CD4-positive, alpha-beta T cell (primary cell): ENCODE measurements at places on chromosomes 2 and 18.

DNA sequence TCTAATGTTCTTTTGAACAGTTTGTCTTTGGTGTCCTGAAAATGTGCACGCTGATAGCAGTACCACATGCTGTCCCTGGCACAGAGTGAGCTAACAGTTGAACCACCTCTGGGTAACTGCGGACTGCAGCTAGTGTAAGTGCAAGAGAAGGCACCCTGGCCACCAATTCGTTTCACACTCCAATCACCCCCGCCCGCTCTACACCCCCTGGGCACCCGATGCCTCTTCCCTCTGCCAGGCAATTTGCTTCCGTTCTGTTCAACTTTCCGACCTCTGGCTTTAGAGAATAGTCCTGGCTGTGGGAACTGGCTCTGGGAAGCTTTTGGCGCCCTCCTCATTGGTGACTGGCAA, 1.4 kb downstream of the DOCK10 start:
- no peak for DNase-seq

DNA sequence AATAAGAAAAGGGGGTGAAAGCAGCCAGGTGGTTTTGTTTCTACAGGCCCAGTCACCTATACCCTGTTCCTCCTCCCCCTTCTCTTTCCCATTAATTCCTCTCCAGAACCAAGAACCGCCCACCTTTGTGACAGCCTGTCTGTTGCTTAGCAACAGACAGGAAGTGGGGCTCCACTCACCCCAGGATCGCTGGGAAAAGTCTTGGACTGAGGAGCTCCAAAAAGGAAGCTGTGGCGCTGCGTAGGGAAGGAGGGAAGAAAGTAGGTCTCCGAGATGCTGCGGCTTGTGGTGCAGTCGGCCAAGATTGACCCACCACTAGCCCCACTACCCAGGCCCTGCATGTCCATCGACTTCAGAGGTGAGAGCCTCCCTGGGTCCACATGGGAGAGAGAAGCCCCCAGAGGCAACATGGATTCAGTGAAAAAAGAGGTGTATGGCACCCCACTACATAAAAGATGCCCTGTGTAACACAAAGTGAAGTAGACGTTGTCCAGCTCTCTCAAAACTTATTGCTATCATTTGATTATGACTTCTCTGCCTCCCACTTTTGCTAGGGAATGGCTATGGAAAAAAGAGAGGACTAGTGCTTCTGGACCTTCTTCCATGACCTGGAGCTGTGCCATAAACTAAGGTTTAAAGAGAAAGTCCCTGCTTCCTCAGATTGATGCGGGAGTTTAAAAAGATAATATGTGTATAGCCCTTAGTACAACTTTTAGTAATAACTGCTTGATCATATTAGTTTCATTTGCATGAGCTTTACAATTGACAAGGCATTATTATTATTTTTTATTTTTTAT, at the start of gene FER1L5:
Gene FER1L5, plus strand, starts transcription at position 201 of the 797 bp plus-strand sequence. Its CDS starts 73 bp downstream, at position 274.
- no peak for DNase-seq

DNA sequence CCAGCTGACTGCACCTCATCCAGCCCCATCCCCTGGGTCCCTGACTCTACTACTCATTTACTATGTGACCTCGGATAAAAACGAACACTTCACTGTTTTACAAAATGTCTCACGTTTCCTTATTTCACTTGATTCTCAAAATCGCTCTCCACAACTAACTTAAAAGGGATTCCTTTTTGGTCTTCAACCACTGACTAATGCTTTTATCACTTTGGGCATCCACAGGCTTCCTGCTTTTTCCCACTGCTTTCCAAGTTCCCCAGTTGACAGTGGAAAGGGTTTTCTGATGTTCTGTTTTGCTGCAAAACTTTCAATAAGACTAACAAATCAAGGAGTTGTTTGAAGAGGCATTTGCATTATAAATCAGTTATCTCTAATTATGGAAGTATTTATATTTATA, 24.1 kb downstream of the EIF2AK3 start:
- no peak for DNase-seq

DNA sequence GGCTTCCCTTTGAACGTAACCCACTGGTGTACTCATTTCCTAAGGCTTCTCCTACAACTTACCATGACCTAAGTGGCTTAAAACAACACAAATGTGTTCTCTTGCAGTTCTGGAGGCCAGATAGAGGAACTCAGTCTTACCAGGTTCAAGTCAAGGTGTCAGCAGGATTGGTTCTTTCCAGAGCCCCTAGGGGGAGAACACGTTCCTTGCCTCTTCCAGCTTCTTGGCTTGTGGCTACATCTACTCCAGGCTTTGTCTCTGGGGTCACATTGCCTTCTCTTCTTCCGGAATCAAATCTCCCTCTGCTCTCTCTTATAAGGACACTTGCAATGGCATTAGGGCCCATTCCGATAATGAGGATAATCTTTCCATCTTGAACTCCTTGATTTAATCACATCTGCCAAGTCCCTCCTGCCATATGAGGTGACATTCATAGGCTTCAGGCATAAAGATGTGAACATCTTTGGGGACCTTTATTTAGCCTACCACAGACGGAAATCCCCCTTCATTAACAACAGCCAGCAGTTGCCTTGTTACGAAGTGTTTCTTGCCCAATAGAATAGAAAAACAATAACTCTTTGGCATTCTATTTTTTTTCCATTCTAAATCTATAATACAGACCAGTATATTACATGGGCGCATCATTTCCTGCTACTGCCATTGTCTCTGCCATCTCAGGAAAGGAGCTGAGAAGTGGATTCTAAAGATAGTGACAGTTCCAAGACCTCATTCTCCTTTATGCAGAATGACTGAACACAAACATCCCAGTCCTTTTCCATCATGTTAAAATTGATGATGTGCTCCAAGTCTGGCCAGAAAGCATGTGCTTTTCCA, 362.0 kb downstream of the ZNF521 start:
- DNase-seq = no peak

DNA sequence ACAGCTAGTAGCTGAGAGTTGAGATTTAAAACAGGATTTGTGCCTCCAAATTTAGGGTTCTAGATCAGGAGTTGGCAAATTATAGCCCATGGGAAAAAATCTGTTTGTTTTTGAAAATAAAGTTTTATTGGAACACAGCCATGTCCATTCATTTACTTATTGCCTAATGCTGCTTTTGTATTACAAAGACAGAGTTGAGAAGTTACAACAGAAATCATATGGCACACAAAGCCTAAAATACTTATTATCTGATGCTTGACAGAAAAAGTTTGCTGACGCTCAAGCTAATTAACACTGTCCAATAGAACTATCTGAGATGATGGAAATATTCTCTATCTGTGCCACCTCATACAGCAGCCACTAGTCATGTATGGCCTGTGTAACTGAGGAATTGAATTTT, 229.1 kb upstream of the RASGRP3 start:
- no peak for DNase-seq

DNA sequence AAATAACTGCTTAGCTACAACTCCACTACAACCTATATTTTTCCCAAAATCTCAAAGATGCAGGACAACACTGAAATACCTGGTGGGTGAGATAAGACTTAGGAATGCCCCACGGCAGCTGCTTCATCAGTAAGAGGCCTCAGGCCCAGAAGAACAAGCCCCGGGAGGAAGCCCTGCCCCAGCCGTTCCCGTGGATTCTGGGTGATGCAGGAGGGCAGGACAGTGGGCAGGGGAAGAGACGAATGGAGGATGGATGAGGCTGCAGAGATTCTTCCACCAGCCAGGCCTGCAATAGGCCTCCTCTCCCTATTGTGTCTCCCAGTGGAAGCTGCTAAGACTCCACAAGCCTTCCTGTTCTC, 197.9 kb upstream of the HDAC4 start:
- DNase-seq = no peak

DNA sequence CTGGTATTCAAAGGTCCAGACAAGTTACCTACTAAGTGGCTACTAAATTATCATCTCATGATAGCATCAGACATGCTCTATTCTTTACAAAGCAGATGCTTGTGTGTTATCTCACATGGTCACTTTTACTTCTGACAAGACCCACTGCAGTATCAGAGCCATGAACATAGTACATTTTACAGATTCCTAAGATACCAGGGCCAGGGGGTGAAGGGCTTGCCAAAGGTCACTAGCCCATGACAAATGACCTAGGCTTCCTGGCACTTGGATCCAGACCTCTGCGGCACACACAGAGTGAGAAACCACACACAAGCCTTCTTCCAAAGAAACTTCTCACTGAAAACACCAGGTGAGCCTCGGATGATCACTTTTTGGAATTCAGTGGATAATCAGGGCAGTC, 446.8 kb downstream of the EIPR1 start:
- no peak for DNase-seq

- no peak for DNase-seq
Measured at GRCh38 chr18:1294229-1294628, 389.6 kb downstream of the ADCYAP1 start.

DNA sequence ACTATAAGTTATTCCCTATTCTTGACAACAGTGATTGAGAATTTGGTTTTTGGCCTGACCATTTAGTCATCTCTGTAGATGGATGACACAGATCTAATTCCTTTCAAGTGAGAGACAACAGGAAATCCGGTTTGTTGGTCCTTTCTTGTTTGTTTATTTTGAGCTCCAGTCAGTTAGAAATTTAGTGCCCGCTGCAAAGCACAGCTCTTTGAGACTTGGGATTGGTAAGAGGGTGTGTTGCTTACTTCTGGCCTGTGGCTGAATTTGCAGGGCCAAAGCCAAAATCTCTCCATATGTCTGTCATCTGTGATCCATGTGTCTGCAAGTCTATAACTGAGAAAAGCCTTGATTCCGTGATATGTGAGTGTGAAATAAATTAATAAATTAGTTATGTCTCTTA, 74.3 kb downstream of the BIN1 start:
- no peak for DNase-seq

DNA sequence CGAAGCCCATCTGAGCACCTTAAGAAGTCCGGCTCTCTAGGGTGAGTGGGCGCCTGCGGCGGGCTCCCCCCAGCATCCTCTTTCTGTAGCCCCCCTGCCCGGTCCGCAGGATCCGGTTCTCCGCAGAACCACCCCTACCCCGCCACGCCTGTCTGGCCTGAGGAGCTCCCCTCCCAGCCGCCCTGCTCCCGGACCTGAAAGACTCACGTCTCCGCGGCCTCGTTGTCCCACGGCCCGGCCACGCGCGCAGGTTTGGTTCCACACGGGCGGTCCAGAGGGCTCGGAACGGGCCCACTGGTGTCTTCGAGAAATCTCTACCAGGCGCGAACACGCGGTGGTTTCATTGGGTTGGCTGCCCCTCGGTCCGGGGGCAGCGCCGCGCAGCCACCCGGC, 237 bp downstream of the SLC39A6 start:
- DNase-seq = no peak

GRCh38 chr18:55269622-55270021, 310.4 kb upstream of the CCDC68 start:
- DNase-seq = no peak
